ENCODE measurements at places on chromosomes 7 and 10.

DNA sequence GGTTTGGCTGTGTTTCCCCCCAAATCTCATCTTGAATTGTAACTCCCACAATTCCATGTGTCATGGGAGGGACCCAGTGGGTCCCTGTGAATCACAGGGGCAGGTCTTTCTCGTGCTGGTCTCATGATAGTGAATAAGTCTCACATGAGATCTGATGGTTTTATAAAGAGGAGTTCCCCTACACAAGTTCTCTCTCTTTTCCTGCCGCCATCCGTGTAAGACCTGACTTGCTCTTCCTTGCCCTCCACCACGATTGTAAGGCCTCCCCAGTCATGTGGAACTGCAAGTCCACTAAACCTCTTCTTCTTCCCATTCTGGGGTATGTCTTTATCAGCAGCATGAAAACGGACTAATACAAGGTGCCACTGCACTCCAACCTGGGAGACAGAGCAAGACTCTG, 329.2 kb downstream of the TNS3 start:
- no peak for DNase-seq

DNA sequence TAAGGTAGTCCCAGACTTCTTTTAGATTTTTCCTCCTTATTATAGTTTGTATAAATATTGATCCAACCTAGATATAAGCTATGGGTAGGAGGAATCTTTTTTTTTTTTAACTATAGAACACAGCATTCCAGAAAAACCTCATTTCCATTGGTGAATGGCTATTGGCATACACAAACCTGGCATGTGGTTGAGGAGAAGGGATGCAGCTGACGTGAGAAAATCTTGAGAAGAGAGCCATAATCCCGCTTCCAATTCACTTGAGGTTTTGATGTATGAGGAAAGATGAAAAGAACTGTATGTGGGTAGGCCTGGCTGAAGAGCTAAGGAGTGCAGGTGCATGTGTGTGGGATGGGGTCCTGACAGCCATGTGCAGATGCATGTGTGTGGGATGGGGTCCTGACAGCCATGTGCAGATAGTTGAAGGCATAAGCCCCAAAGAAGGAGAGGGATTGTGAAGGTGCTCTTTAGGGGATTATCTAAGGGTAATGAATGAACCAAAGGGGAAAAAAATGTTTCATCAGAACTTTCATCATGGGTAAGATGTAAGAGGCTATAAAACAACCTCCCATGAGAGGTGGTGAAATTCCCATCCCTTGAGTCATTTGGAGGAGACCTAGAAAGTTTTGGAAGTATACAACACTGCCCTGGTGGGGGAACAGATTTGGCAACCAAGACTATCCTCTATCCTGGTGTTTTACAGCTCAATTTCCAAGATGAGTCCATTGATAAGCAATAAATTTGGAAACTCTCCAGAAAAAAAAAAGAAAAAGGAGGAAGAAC, 3.8 kb upstream of the PKD2L1 start:
- DNase-seq = no peak

DNA sequence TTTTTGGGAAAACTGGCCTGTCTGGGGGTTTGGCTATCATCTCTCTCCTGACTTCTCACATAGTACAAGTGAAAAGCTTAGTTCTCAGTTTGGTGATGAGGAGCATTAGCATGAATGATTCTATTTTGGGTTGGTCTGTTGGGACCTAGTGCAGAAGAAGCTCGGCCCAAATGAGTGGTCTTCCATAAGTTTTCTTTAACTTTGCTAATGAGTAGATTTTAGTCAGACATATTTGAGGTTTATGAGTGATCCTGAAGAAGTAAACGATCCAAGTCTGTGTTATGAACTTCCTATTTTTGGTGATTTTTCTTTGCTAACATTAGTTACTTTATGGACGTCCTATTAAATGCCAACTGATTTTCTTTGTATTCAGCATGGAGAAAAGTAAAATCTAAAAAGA, 51.7 kb upstream of the CALD1 start:
- DNase-seq = no peak

DNA sequence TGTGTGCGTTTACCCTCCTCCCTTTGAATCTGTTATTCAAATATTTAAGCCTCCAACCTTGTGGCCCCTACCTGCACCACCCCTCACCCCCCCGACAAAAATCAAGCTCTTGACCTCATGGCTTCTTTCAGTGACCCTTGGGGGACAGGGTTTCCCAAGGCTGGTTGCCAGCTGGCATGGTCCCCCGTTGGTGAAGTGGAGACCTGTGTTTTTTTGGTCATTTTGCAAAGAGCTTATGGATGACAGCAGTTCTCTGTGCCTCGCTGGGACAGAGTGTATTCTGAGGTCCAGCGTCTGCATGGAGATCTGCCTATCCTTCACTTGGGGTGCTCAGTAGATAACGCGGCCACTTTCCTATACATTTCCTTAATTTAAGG, 111.0 kb downstream of the TCF7L2 start:
- DNase-seq = no peak

DNA sequence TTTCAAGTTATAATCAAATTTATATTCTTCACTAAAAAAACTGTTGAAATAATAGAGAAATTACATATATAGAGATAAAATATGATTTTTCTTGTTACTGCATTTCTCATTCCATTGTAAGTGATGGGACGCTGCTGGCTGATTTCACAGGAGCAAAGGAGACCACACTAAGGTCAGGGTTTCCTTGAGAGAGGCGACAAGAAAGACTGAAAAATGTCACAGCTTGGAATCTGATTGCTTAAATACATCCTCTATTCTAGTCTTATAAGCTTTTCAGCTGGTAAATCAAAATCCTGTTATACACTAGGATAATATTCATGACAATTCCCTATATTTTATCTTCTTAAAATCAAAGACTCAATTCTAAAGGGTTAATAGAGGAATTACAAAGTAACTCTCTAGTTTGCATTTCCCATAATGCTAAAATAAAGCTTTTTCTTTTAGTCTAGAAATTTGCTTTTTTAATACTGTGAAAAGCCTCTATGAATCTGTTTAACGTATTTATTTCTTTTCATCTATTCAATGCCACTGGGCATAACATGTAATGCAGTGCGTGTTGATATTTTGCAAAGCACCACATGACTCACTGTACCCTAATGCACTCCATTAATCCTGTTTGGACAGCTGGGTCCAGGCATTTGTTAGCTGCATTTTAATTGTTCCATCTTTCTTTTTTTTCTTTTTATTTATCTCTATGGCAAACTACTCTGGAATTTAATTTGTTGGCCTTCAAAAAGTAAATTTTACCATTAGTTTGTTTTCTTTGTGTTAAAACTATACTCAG, 81.7 kb downstream of the RNF32 start:
- DNase-seq = no peak

- DNase-seq = no peak
Observed at GRCh38 chr10:110151971-110152370, 55.4 kb upstream of the MXI1 start.

DNA sequence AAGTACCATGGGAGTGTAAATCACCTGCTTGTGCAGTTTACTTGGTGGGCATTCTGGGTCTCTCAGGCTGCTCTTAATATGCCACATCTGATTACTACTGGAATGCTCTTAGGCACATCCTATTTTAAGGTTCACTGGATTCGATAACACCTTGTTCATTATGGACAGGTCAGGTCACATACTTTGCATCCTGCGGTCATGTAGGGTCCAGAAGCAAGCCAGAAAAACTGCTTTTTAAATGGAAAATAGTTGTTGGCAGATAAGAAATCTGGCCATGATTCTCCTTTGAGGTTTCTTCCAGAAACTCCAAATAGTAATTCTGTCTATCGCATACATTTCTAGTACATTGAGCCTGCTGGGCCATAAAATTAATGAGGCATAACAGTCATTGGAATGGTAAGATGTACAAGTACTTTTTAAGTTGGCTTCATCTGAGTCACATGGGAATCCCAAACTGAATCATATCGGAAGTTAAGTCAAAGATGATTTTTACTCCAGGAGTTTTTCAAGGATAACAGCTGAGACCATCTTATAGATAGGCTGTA, 371.9 kb downstream of the LRRTM3 start:
- DNase-seq = no peak

GRCh38 chr10:89475591-89475998, 59.8 kb downstream of the SLC16A12 start:
- DNase-seq = no peak

- no peak for DNase-seq
Observed at GRCh38 chr10:57338823-57339558, 928.7 kb downstream of the IPMK start.

DNA sequence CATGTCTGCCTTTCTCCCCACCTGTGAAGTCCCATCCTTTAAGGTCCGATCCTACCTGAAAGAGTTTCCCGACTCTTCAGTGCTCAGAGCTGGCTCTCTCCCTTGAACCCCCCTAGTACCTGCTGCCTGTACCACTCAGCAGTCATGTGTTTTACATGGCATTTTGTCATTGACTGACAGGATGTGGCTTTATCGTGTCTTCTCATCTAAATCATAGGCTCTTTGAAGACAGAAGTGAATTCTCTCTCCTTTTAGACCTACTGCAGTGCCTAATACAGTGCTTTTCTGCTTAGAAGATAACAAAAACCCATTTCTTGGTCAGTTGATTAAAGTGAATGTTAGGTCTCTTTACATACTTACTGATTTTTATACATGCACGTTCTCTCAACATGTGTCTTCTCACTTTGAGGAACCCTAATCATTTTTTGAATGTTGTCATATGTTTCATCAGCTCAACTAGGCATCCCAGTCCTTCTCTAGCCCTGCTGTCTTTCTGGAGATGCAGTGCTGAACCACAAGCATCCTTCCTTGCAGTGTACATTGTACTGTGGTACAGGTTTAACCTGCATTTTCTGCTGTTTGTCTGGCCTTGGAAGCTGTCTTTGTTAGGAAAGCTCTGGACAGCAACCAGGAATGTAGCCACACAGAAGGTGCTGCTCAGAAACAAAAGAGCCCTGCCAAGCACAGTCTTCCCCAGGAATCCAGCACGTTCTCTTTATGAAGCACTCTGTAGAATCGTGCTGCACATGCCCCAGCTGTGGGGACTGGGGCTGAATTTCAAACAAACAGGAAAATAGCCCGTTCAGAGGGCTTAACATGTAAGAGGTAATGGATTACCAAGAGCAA, 28.1 kb upstream of the LRRC4 start:
- peak; percentile 37 for DNase-seq
